Muscle of arm (tissue), 14 donors: ENCODE measurements at places on chromosomes 4 and X. TPM values are rescaled to one million over a fixed set of nuclear protein-coding genes. Genes with fewer than 3 reads are reported as not detected.

The TENM3 gene
- 20.4 TPM for polyA plus RNA-seq

The CENPVL2 gene
- not detected for polyA plus RNA-seq

The KLB gene
- polyA plus RNA-seq: 0.04 TPM

The GYPA gene
- polyA plus RNA-seq: 15.2 TPM

The DSPP gene
- not detected for polyA plus RNA-seq

The YY2 gene
- 1.8 TPM for polyA plus RNA-seq

The PAGE4 gene
- not detected for polyA plus RNA-seq

The MID1 gene
- 29.4 TPM for polyA plus RNA-seq

The SMIM10L2A gene
- polyA plus RNA-seq: 2.4 TPM

The F11 gene
- polyA plus RNA-seq: 0.97 TPM

The STPG2 gene
- polyA plus RNA-seq: not detected

The FGF2 gene
- polyA plus RNA-seq: 6.8 TPM

The FGB gene
- polyA plus RNA-seq: 37.5 TPM

The SOWAHD gene
- polyA plus RNA-seq: 0.49 TPM

The AASDH gene
- polyA plus RNA-seq: 15.0 TPM

The GPRASP2 gene
- 25.8 TPM for polyA plus RNA-seq

The ABCG2 gene
- polyA plus RNA-seq: 5.6 TPM

The BEND2 gene
- not detected for polyA plus RNA-seq

The RNF150 gene
- 41.1 TPM for polyA plus RNA-seq

The ITIH6 gene
- 0.55 TPM for polyA plus RNA-seq

The PDZD4 gene
- polyA plus RNA-seq: 2.8 TPM

The NSUN7 gene
- 0.54 TPM for polyA plus RNA-seq

The PDCL2 gene
- not detected for polyA plus RNA-seq

The PABPC5 gene
- polyA plus RNA-seq: 6.5 TPM

The APEX2 gene
- 10.4 TPM for polyA plus RNA-seq

The TLR10 gene
- 0.27 TPM for polyA plus RNA-seq

The WNK3 gene
- polyA plus RNA-seq: 2.1 TPM

The P2RY8 gene
- 0.76 TPM for polyA plus RNA-seq

The DAPP1 gene
- polyA plus RNA-seq: 2.9 TPM

The PDGFRA gene
- polyA plus RNA-seq: 84.3 TPM

The MAGEA4 gene
- polyA plus RNA-seq: not detected

The CCDC158 gene
- 1.4 TPM for polyA plus RNA-seq

The CFAP47 gene
- 0.03 TPM for polyA plus RNA-seq

The GLRB gene
- 8.9 TPM for polyA plus RNA-seq

The DKK2 gene
- not detected for polyA plus RNA-seq

The MAGEC3 gene
- 1.1 TPM for polyA plus RNA-seq

The AFM gene
- polyA plus RNA-seq: not detected

The SLIT2 gene
- polyA plus RNA-seq: 7.9 TPM

The NEUROG2 gene
- polyA plus RNA-seq: 0.22 TPM
